Suppressor macrophage (primary cell): ENCODE measurements at places on chromosomes 2 and 18.
A peak's percentile ranks its signal among the peaks of the same experiment; 100 is the strongest.

- DNase-seq, result no peak
Measured at GRCh38 chr2:98691303-98691702, 39.6 kb downstream of the MGAT4A start.

GRCh38 chr18:11310476-11311086, 161.2 kb upstream of the PIEZO2 start:
- peak; percentile 76 for DNase-seq

DNA sequence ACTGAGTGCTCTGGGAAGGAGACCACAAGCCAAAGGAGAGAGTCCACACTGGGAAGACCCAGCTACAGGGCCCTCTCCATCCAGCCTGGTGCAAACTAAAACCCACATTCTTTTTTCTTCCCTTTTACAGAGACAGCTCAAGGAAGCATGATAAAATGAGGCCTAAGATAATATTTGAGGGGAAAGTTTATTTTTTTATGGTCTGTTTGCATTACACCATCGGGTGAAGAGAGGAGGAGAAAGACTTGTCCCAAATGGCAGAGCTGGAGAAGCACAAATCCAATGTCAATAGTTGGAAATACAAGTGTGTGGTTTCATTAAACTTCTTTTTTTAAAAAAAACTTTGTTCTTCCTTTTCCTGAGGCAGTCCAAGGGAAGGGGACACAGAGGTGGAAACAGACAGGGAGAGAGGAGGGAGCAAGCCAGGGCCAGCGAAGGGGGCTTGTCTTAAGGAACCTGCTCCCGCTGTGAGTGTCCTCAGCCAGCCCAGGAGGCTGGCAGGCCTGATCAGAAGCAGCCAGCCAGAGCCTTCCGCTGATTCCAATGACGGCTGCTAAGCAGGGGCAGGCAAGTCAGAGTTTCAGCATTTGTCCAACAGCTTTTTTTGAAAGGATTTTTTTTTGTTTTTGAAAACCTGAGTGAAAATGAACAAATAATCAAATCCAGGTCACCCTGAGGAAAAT, 203.8 kb upstream of the SIX2 start:
- no peak for DNase-seq

GRCh38 chr2:102224824-102225739, 38.3 kb downstream of the IL1RL2 start:
- DNase-seq, result peak; percentile 37

GRCh38 chr2:180523621-180524340, 456.6 kb upstream of the UBE2E3 start:
- peak; percentile 49 for DNase-seq

DNA sequence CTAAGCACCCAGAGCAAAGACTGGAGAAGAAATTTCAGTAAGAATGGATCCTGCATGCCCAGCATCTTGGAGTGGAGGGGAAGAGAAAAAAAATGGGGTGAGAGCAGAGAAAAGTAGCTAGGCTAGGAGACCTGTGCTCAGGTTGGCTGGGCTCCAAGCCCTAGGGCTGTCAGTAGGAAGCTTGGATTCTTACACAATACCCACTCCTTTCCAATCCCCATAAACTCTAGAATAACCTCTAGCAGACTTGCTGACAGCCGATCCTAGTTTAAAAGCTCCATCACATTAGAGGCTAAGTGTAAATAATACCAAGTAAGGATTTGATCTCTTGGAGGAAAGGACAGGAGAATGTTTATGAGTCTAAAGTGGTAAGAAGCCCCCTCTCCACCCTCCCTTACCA, 46.2 kb upstream of the NABP1 start:
- peak; percentile 57 for DNase-seq

- peak; percentile 43 for DNase-seq
Measured at GRCh38 chr2:60735496-60736250, 20.4 kb upstream of the PAPOLG start.

GRCh38 chr2:32553829-32554432, 73.9 kb upstream of the TTC27 start:
- DNase-seq, result peak; percentile 72

GRCh38 chr2:159516241-159516758, 100.0 kb downstream of the BAZ2B start:
- DNase-seq, result peak; percentile 70

DNA sequence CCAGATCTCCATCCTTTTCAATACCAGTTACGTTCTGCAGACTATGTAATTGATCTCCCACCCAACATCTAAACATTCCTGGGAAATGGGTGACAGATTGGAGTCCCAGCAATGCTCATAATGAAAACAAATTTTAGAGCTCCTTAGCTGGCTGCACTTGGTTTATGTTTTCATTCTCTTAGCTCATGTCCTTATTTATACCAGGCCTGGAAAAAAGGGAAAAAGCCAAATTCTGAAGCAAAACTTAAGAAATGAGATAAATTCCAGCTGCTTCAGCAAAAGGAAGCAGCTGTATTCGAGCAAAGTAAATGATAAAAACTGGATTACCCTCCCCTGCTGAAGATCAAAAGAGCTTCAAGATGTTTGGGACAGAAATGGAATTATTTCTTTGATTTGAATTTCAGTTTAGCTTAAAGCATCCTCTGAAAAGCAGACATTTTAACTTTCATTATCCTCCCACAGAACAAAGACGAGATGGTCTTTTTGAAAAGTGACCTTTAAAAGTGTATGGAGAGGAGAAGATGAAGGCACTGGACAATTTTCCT, 196.5 kb upstream of the THUMPD2 start:
- DNase-seq, result no peak

- peak; percentile 15 for DNase-seq
Measured at GRCh38 chr2:73503992-73504570, 118.4 kb downstream of the ALMS1 start.

DNA sequence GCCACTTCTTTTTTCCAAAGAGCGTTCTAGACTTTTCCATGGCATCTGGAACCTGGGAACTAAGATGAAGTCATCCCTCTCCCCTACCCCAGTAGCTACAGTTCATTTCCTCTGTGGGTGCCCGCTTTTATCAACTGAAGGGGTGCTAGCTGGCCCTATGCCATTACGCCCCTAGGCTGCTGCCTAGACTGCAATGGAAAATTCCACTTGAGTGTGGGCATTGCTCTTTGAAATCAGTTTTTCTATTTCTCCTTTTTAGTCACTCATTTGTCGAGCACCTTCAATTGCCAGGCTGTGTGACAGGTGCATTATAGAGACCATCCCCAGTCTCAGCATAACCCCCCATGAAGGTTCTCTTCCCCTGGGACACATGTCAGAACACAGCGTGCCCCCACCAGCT, 7.3 kb downstream of the TEX51 start:
- DNase-seq, result no peak

DNA sequence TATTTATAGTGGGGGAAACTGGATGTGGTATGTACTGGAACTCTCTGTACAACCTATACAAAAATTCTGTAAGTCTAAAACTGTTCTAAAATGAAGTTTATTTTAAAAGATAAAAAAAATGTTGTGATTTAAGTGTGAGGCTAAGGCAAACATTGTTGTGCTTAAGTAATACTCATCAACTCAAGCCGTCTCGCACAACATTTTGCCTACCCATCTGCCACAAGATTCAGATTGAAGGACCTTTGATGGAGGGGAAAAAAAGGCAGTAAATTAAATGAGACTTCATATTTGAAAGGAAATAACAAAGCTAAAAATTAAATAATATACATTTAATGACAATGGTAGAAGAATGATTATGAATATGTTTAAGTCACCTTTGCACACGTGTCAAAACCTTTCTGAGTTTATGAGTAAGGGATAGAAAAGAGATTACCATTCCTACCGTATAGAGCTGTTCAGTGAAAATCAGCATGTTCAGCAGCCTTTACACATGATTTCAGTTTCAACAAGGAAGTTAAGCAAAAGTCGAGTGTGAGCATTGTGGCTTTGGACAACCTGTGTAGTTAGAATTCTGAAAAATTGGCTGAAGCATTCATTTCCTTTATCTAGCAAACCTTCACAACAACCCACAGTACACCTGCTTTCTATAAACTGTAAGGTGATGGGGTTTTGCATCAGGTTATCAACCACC, 499.3 kb downstream of the IRS1 start:
- DNase-seq, result peak; percentile 58

GRCh38 chr2:168853471-168853870, 36.8 kb downstream of the SPC25 start:
- no peak for DNase-seq

GRCh38 chr2:64914735-64915509, 74.3 kb upstream of the SLC1A4 start:
- no peak for DNase-seq

DNA sequence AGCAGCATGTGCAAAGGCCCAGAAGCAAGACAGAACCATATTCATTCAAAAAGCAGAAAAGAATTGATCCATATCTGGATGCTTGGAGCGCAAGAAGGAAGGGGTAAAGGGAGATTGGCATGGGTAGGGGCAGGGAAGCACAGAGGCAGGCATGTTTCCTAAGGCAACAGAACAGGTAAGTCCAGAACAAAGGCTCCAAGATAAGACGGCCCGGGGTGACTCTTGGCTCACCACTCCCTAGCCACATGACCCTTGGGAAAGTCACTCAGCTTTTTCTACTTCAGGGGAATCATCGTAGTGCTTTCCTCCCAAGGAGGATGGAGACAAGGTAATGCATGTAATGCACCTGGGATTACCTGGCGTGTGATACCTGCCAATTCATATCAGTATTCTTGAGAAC, 37.7 kb upstream of the ST3GAL5 start:
- no peak for DNase-seq

- no peak for DNase-seq
Measured at GRCh38 chr18:7809978-7810377, 242.9 kb downstream of the PTPRM start.

DNA sequence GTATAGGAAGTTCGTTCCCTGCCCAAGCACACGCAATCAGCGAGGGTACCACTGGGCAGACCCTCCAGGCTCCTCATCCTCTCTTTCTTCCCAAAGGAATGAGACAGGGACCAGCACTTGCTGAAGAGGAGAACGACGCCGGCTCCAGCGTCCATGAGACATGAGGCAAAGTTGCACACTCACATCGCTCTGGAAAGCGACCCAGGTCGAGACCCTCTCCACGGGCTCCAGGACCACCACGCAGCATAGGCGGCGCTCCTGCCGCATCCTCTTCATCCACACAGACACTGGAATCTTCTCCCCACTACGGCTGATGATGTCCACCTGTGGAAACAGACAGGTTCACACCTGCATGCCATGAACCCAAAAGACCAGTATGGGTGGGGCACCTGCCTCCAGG, 10.8 kb downstream of the PASK start:
- DNase-seq, result no peak

GRCh38 chr2:69567157-69567908, 76.2 kb downstream of the AAK1 start:
- DNase-seq, result no peak

DNA sequence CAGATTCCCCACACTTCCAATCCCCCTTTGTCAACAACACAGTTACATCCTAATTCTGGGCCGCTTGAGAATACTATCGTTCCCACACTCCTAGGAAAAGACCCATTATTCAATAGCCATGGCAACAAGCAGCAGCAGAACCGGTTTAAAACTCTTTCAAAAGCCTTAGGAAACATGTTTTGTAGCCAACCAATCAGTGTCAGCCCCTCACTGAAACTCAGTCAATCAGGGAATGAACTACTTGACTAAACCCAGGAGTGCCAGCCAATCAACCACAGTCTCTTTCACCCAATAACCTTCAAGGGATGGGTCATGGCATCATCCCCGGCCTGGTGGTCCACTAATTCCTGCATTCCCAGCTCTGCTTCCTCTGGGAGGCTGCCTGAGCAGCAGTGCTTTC, 204.8 kb upstream of the HS6ST1 start:
- DNase-seq, result no peak

- DNase-seq, result no peak
Measured at GRCh38 chr2:105784589-105784988, 39.9 kb downstream of the NCK2 start.
